ENCODE measurements at places on chromosomes 13 and 19.

GRCh38 chr13:35857769-35858168, 273.4 kb downstream of the DCLK1 start:
- DNase-seq = peak; percentile 94

GRCh38 chr13:75359266-75359665, 122.7 kb downstream of the TBC1D4 start:
- DNase-seq = peak; percentile 66

DNA sequence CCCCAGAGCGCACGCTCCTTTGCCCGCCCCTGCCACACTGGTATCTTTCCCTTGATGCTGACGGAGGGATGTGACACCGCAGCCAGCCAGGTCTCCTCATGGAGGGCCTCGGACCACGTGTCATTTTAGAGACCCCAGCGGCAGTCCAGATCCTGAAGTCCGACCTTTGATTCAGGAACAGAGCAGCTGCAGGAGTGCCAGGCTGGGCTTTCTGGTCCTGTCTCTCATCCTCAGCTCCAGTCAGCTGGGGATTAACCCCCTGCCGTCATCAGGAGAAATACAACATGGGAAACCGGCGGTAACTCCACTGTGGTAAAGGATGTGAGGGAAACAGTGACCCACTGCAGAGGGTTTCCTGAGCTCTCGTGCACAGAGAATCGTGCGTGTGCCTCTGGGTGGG, 140.6 kb downstream of the SIPA1L3 start:
- DNase-seq = no peak

DNA sequence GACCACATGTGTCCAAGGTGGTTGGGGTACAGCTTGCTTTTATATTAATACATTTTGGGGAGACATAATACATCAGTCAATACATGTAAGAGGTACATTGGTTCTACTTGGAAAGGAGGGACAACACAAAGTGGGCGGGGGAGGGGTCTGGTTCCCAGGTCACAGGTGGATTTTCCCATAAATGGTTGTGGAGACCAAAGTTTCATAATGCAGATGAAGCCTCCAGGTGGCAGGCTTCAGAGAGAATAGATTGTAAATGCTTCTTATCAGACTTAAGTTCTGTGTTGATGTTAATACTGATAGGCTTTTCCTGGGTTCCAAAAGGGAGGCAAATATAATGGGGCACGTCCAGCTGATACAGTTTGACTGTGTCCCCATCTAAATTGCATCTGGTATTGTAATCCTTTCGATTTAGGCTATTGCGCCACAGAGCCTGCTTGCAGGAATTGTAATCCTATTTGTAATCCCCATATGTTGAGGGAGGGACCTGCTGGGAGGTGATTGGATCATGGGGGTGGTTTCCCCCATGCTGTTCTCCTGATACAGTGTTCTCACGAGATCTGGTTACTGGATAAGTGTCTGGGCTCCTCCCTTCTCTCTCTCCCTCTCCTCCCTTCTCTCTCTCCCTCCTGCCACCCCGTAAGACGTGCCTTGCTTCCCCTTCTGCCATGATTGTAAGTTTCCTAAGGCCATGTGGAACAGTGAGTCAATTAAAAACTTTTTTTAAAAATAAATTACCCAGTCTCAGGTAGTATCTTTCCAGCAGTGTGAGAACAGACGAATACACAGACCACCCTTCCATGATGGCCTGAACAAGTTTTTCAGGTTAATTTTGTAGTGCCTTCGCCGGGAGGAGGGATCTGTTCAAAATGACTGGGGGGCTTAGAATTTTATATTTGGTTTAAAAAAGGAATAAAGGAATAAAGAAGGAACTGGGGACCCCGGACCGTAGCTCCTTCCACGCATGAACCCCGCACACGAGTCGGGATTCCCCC, 44.9 kb downstream of the ZNF823 start:
- DNase-seq = peak; percentile 85

DNA sequence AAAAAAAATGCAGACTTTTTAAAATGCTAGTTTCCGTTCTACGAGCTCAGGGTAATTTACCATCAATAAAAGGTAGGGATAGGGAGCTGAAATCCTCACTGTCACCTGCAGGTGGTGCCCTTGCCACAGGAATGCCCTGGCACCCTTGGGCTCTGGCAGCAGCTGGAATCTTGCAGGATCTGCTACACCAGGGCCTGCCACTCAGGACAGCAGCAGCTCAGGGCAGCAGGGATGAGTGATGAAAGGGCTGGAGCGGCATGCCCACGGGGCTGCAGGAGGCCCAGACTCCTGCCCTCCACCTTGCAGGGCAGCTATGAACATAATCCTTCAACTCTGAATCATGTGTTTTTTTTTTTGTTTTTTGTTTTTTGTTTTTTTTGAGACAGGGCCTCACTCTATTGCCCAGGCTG, 54.0 kb downstream of the GNG7 start:
- peak; percentile 86 for DNase-seq

DNA sequence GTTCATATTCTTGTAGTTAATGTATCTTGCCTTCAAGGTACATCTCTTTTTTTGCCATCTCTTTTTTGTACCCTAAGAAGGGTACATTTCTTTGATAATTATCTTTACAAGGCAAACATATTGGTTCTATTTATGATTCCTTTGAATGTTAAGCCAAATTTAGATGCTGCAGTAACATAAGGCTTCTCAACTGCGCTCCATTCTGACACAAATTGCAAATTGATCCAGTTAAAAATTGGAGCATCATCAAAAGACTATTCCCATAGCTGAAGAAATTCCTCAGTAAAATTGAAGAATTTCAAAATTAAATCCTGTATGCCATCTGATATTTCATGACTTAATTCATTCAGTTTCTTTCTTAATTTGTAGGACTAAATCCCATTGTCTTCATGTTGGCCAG, 2.7 kb upstream of the ZNF780A start:
- no peak for DNase-seq

GRCh38 chr13:98252931-98253470, 75.9 kb upstream of the RNF113B start:
- no peak for DNase-seq

GRCh38 chr19:14615623-14616022, 32.7 kb downstream of the CLEC17A start:
- DNase-seq = no peak

DNA sequence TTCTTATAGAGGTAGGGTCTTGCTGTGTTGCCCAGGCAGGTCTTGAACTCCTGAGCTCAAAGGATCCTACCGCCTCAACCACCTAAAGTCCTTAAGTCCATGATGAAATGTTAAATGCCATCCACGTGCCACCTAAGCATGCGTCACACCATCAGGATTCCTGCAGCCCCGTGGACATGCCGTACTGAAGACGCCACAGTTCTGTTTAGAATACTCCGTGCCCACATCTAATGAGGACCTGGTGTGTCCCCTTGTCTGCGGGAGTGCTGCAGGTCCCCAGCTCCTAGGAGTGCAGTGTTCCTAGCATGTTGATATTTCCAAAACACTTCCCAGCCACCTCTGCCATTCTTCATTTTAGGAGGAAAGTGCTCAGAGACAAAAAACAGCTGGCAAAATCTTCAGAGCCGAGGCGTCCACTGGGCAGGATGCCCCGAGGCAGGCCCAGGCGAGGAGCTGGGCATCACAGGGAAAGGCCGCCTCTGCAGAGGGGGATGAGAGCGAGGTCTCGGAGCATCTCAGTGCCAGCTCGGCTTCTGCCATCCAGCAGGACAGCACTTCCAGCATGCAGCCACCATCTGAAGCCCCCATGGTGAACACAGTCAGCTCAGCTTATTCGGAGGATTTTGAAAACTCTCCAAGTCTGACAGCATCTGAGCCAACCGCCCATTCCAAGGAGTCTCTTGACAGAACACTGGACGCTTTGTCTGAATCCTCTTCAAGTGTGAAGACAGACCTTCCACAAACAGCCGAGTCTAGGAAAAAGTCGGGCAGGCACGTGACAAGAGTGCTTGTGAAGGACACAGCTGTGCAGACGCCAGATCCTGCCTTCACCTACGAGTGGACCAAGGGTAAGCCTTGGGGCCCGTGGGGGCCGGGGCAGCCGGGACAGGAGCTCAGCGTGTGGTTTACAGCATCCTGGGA, 13.2 kb downstream of the C19orf44 start:
- no peak for DNase-seq

- DNase-seq = no peak
Observed at GRCh38 chr19:50837300-50837699, 3.9 kb upstream of the KLK15 start.

GRCh38 chr19:38385057-38385803, 2.6 kb downstream of the GGN start:
- no peak for DNase-seq

DNA sequence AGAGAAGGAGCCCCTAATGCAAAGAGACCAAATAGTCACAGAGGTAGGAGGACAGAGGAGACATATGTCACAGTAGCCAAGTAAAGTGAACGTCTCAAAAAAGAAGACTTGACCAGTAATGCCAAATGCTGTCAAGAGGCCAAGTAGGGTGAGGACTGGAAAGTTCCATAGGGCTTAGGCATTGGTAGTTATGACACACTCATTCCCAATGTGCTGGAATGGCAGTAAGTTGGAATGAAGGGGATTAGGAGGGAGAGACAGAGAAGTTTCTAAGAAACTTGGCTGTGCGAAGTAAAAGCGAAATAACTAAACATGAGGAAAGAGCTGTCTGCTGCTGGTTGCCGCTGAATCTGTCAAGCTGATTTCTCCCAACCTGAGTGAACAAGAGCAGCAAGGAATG, 14.9 kb upstream of the FRY start:
- DNase-seq = no peak

DNA sequence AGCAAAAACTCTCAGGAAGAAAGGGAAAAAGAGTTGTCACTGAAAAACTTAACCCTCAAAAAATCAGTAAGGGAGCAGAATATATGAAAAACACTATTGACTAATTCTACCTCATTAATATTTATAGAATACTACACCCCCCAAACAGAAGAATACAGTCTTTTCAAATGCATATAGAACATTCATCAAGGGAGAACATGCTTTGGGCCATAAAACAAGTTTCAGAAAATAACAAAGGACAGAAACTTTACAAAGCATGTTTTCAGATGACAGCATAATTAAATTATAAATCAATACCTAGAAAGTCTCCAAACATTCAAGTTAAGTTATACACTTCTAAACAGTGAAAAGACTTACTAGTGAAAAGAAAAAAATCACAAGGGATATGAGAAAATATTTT, 30.5 kb downstream of the SOHLH2 start:
- DNase-seq = no peak

GRCh38 chr13:104181526-104182231, 1115.5 kb upstream of the SLC10A2 start:
- DNase-seq = peak; percentile 72

- DNase-seq = no peak
Observed at GRCh38 chr13:20129076-20129475, 31.8 kb downstream of the GJA3 start.
